CD4-positive, alpha-beta T cell treated with Interleukin-10 for 1 hour (primary cell): ENCODE measurements at places on chromosomes 5 and 9.
A peak's percentile ranks its signal among the peaks of the same experiment; 100 is the strongest.

- no peak for DNase-seq
These were observed 26.1 kb upstream of the ANXA6 start for GRCh38 chr5:151183456-151184245.

DNA sequence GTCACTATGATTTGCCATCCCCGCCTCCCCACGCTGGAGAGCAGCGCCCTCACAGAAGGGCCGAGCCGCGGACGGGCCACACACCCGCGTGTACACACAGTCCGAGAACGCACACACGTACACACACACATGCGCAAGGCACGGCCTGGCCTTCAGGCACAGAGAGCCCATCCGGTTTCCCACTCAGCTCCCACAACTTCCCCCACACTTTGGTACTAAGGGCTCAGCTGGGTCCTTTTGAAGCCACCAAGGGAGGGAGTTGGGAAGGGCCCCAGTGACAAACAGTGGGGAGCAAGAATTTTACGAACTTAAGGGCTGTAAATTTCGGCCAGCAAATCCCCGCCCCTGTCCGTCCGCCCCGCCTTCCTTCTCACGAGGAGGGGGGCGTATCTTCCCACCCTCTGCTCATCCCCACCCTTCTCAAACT lies 133.3 kb upstream of the HAND1 start:
- no peak for DNase-seq

DNA sequence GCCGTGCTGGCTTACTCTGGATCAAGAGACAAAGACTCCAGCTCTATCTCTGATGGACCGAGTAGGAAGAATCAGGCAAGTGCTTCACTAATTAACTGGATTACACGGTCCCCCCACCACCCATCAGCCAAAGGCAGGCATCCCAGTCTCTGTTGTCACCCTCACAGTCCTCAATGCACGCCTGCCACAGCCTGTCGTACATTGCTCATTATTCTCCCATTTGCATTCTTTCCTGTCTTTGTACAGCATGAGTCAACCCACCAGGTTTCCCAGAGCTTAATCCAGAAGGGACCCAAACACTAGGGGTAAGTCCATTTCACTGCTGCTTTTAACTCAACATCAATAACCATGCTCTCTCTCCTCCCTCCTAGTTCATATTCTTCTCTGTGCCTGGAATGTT lies 44.4 kb downstream of the PCA3 start:
- DNase-seq: no peak

DNA sequence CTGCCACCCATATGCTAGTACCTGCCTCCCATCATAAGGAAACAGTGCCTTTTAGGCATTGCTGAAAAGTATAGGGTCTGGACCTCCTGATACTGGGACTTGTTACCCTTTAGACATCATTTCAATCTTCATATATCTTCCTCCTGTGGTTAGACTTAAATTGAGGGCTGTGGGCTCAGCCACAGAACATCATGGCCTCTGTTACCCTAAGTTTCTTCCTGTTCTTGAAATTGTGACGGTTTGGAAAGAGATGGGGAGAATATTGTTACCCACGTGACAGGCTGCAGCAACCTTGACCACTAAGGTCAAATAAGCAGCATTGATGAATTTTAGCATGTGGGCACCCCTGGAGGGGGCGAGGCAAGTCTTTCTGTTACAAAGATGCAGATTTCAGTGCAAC lies 87.7 kb downstream of the PDE8B start:
- DNase-seq: no peak

GRCh38 chr5:82635561-82636288 lies 357.6 kb upstream of the RPS23 start:
- DNase-seq: no peak

DNA sequence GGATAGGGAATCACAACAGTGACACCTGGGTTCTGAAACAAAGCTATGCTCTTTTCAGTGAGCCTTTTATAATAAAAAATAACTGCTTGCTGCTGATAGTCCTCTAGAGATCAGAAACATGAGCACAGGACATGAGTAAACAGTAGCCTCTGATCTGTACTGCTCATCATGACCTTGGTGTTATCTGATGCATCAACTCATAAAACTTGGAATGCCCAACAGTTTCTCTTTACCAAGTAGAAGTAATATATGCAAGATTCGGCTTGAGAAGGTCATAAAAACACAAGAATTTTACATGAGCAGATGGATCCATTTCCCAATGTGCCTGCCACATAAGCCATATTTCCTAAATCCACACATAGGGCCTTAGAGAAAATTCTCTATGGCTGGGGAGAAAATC lies 318.3 kb upstream of the GRAMD2B start:
- DNase-seq: no peak

DNA sequence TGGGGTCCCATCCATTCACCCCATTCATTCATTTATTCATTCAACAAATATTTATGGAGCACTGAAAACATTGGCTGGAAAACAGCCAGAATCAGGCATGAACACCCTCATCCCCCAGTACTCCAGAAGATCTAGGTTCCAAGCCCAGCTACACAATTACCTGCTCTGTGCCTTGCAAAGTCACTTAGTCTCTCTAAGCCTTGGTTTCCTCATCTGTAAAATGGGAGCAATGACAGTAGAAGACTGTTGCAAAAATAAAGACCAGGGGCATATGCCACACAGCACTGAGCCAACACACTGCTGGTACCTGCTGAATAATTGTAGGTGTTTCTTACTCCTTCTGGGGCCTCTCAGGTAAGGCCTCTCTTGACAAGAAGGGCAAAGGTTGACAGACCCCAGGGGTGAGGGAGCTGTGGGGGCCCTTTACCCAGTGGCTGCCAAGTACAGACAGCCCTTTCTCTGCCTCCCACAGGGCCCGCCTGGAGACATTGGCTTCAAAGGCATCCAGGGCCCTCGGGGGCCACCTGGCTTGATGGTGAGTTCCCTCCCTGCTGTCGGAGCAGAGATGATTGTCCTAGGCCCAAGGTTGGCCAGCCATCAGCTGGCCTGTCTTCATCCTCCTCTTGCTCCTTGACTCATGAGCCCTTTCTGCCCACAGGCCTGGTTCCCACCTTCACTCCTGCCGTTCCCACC lies 22.6 kb upstream of the ORM1 start:
- DNase-seq: no peak

DNA sequence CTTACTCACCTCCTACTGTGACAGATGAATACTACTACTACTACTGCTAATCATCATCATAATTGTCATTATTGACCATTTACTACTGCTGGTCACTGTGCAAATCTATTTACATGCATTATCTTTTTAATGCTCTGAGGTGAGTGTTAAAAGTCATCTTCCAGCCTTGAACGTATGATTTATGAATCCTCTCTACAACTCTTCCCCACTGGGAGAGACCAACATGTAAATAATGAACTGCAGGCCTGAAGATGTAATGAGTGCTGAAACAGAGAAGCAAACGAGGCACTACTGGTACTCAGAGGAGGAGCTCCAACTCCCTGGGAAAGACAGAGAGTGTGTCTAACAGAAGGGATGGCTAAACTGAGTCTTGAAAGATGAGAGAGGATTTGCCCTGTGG lies 95.4 kb downstream of the JAKMIP2 start:
- DNase-seq: no peak

DNA sequence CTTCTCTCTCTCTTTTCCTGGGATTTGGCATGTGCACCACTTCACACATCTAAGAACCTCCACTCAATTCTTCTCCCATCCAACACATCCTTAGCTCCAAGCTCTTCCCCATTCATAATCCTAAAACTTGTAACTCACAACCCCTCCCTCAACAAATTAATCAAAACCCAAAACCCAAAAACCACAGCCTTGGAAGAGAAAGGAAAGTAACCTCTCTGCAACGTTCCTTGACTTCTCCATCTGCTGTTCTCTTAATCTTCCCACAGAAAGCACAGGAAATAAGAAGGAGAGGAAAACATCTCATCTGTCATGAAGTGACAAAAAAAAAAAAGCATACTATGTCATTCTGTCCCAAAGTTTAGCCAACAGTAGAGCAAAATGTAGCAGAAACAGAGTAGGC lies 66.2 kb downstream of the DRD1 start:
- DNase-seq: no peak

GRCh38 chr9:71303351-71303750 lies 181.9 kb upstream of the TRPM3 start:
- no peak for DNase-seq

GRCh38 chr5:17218353-17219005 lies 1.0 kb downstream of the BASP1 start:
- no peak for DNase-seq

DNA sequence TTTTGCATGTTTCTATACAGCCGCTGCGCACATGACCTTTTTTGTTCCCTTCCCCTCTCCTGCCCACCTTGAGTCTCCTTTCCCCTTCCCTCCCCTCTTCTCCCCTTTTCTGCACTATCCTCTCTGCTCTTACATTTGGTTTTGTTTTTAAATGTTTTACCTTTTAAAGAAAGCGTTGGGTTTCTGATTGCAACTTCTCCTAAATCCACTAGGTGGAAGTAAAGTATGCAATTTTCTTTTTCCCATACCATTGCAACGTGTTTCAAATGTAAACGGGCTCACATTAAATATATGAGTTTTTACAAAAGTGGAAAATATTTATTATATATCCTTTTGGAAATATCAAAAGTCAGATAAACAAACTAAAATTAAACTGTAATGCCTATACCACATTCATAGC lies 500.9 kb downstream of the DIRAS2 start:
- DNase-seq: peak; percentile 25

DNA sequence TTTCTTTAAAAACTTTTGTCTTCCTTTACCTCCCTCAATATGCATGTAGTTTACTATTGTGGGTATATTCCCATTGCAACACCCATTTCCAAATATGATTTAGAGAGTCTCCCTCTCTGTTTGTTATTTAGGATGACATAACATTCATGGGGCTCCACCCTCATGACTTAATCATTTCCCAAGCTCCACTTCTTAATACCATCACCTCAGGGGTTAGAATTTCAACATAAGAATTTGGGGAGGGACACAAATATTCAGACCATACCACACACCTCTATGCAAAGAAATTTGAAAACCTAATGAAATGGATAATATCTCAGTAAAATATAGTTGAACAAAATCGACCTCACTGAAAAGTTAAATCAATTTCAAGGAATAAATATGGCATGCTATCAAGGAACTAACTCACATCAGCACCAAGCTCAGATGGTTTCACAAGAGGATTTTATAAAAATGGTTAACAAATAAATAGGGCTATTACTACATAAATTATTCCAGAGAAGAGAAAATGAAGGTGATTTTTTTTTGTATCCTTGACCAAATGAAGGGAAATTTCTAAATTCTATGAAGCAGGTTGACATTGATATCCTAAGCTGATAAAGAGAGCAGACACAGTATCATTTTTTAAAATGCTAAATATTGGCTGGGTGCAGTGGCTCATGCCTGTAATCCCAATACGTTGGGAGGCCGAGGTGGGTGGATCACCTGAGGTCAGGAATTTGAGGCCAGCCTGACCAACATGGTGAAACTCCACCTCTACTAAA lies 20.2 kb upstream of the UBTD2 start:
- DNase-seq: no peak

DNA sequence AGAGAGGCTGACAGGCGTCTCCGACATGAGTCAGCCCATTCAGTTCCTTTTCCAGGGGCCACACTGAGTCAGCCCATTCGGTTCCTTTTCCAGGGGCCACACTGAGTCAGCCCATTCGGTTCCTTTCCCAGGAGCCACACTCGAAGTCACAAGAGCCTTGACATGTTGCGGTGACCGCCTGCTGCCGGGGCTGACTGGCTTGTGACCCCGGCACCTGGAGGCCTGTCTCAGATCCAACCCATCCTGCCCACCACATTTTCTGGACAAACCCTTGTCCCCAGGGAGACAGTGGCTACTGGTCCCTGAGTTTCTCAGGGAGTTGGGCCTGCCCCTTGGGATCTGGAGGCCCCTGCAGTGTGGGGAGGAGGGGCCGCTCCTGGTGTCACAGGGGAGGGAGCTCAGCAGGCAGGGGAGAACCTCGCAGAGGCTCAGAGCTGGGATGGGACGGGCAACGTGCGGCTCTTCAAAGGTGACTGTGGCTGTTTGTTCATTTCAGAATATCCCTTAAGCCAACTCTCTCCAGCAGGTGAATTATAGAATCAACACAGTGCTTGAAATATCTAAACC lies 40.5 kb upstream of the LPCAT1 start:
- peak; percentile 19 for DNase-seq

DNA sequence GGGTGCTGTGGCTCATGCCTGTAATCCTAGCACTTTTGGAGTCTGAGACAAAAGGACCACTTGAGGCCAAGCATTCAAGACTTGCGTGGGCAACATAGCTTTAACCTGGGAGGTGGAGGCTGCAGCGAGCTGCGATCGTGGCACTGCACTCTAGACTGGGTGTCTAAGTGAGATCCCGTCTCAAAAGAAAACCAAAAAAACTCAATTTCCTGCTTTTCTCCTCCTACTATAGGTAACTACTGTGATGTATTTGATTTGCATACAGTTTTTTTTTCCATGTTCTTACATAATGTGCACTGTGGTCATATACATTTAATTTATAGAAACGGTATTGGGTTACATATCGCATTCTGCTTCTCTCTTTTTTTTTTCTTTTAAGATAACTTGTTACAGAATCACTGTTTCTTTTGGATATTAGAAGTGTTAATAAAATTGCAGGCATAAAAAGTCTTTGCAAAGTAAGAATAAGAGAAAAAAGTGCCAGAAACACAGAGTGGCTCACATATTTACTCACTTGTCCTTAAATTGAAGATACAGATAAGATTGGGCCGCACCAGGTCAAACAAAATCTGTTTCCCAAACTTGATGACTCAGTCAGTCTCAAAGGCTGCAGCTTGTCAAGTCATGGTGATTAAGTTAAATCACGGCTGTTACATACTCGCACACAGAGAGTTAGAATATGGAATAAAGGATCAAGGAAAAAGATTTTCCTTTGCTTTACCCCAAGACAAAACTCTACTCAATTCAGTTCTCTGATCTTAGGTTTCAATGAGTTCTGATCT lies 2.0 kb upstream of the PTGR1 start:
- no peak for DNase-seq

DNA sequence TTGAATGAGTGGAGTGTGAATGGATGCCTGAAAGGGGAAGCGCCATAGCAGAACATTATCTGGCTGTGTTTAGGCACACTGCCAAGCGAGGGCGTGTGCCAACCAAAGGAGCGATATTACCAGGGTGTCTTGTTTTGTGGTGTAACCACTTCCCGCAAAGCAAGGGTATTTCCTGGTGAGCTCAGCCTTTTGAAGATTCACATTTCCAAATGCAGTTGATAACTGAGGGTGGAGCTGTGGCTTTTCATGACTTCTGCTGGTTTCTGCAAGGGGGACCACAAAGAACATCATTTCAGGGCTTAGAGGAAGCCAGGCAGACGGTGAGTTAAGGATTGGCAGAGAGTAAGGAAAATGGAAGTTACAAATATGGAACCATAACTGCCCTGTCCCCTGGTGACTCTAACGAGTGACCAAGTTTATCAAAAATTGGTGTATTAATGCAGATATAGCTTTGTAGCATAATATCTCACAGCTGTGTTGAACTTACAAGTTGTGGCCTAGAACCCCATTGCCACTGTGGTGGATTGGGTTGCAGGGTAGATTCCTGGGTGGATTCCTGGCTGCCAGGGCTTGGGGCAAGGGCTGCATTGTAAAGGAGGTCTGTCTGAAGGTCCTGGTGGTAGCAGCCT lies 71.4 kb downstream of the RALGPS1 start:
- peak; percentile 91 for DNase-seq

DNA sequence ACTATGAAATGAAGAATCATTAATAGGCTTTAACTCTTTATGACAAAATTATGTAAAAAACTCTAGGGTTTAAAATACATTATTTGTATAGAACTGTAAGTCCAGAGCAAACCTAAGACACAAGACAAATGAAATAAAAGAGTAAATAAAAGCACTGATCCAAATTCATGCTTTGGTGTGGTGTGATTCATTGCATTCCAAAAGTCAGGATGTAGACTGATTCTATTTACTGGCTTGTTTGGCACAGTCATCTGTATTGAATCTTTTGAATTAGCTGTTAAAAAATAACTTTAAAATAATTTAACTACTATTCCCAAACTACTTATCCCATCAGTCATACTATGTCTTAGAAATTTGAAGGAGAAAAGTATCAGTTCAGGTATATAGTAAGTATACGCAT lies 31.1 kb downstream of the IL4 start:
- no peak for DNase-seq
